GOT3 (cell line): ENCODE measurements at places on chromosomes 11 and 22.

GRCh38 chr11:103970701-103971249, 65.7 kb upstream of the DDI1 start:
- no peak for DNase-seq

GRCh38 chr11:19162951-19163505, 38.8 kb downstream of the CSRP3 start:
- DNase-seq: no peak

DNA sequence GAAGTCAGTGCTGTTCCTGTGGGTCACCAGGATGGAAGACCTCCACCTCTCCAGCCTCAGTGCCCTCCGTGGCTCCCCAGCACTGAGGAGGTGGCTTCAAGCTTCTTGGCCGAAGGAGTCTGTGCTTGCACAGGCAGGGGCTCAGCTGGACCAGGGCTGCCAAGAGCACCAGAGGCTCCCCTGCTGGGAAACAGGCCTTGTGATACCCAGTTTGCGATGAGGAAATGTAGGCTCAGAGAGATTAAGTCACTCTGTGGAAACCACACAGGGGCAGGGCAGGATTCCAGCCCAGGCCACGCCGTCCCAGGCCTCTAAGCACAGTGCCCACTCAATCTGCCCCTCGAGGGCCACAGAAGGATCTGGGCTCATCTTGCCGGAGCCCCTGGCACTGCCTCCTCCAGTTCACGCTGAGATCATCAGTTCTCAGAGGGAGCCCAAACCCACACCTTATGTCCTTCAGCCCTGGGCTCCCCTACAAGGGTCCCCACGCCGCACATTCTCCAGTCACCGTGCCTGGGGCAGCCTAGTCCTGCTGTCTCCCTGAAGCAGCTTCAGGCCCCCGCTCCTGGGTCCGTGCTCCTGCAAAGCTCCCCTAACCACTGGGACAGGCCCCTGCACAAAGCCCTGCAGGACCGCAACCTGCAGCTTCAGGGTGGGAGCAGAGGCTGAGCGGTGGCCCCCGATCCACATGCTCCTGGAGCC, 21.6 kb downstream of the ANO1 start:
- DNase-seq: no peak

DNA sequence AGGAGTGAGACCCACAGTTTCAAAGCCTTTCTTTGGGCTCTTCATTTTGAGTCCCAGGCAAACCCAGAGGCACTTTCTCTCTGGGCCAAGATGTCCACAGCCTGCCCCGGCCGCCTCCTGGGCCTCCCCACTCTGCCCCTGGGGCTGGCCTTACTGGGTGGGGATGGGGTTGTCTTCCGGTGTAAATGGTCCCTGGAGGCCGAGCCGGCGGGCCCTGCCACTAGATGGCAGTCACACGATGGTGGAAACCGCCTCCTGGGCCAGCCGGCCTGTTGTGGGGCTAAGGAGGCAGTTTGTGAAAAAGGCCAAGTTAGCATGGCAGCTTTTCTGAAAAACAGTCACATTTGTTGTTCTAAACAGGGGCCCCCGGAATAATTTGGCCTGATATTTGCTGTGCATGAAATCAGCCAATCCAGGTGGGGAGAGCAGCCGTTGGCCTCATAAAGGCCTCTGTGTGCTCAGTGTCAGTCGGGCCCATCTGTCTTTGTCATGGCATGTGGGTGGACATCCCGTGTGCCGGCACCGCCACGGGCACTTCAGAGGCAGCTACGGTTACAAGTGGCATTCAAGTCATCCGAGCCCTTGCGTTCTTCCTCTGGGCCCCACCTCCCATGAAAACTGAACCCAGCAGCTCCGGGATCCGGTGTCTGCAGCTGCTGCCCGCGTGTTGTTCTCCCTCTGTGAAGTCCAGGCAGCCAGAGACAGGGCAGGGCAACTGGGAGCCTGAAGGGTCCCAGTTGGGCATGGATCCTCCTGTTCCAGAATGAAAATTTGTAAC, 6.5 kb downstream of the MRPL23 start:
- no peak for DNase-seq
